ENCODE measurements at places on chromosomes 7 and 10.
A peak's percentile ranks its signal among the peaks of the same experiment; 100 is the strongest.

GRCh38 chr7:122135275-122135674 is 8.8 kb downstream of the AASS start:
- DNase-seq, result no peak

- DNase-seq, result no peak
Observed at GRCh38 chr7:33043501-33044400, 18.8 kb downstream of the NT5C3A start.

GRCh38 chr7:101690061-101690460 is 61.0 kb upstream of the MYL10 start:
- DNase-seq, result no peak

DNA sequence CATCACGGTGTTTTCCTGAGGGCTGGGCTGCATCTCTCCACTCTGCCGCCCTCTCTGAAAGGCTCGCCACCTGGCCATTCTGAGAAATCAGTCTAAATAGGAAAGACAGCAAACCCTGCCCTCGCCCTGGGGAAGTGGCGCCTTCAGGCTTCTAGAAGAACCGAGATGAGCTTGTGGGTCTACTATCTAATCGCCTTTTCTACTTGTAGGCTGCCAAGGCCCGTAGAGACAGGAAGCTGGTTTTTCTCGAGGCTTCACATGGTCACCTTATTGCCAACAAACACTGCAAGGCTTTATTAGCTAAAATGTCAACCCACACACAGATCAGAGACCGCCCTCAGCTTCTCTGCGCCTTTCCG is 21.4 kb downstream of the LAT2 start:
- no peak for DNase-seq

- DNase-seq, result no peak
Observed at GRCh38 chr7:1800902-1801301, 130.8 kb downstream of the ELFN1 start.

DNA sequence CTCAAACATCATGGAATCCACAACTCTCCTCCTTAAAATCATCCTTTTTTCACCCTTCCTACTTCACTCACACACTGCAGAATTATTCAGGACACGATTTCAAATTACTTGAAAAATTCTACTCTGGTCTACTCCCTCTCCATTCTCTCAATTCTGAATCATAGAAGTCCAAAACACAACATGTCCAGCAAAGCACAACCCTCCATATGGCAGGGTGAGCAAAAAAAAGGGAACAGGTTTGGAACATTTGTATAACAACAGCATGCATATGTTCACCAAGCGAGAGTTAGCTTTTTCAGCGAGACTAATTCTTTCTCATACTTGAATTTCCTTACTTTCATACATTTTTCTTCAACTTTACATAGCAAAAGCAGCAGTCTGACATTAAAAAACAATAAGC is 73.4 kb downstream of the ABI1 start:
- no peak for DNase-seq

- DNase-seq, result peak; percentile 72
Observed at GRCh38 chr7:107687656-107688055, 27.0 kb downstream of the SLC26A4 start.

DNA sequence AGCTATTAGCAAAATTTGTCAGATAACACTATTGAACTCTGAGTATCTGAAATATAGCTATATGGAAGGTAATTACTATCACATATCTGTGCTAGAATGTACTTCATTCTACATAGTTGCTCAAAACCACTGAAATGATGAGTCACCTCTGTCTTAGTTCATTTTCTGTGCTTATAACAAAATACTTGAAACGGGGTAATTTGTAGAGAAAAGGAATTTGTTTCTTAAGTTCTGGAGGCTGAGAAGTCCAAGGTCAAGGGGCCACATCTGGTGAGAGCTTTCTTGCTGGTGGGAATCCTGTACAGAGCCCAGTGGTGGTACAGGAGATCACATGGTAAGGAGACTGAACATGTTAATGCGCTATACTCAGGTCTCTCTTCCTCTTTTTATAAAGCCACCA is 41.9 kb upstream of the TNKS2 start:
- DNase-seq, result peak; percentile 85

DNA sequence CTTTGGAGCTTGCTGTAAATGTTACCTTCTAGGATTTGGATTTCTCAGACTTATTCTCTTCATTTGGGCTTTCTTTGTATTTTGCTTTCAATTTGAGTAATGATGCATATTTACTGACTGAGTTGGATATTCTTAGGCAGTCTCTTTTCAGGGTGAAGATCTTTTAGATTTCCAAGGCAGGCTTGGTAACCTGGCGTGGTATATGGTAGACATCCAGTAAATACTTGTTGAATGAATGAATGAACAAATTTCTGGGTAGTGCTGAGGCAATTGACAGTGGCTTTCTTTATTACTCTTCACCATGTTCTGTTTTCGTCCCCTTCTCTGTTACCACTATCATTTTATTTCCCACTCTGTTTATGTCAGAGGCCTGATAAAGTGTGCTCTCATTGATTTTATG is 27.1 kb downstream of the BBS9 start:
- no peak for DNase-seq
